Right forelimb (tissue), 1 donor: ENCODE measurements at places on chromosomes 7 and 10.
A peak's percentile ranks its signal among the peaks of the same experiment; 100 is the strongest.

DNA sequence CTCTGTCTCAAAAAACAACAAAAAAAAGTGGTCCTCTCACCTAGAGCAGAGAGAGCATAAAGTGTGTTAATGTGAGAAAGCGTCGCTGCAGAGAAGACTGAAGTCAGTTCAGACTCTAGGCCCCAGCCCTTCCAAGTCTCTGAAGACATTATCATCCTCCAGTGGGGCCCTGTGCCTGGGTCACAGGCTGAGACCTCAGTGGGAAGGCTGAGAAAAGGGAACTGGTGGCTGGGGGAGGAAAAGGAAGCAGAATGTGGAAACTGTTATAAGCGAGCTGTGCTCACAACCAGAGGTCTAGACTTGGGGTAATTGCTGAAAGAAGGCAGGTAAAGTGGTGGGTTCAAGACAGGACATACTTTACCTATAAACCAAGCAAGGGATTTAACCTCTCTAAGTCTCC is 4.9 kb upstream of the RRP12 start:
- DNase-seq, result no peak

DNA sequence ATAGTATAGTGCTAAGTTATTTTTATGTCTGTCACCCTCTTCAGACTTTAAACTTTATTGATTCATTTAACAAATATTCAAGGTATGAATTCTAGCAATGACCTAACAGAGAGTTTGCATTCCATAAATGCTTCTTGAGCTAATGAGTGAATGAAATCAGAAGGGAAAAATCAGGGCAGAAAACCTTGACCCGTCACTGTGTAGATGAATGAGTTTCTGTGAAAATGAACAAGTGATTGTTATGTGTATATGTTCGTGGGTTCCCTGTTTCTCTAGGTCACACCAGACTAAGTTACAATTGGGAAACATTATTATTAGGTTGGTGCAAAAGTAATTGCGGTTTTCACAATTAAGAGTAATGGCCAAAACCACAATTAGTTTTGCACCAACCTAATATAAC is 30.1 kb downstream of the APBB1IP start:
- DNase-seq, result no peak

DNA sequence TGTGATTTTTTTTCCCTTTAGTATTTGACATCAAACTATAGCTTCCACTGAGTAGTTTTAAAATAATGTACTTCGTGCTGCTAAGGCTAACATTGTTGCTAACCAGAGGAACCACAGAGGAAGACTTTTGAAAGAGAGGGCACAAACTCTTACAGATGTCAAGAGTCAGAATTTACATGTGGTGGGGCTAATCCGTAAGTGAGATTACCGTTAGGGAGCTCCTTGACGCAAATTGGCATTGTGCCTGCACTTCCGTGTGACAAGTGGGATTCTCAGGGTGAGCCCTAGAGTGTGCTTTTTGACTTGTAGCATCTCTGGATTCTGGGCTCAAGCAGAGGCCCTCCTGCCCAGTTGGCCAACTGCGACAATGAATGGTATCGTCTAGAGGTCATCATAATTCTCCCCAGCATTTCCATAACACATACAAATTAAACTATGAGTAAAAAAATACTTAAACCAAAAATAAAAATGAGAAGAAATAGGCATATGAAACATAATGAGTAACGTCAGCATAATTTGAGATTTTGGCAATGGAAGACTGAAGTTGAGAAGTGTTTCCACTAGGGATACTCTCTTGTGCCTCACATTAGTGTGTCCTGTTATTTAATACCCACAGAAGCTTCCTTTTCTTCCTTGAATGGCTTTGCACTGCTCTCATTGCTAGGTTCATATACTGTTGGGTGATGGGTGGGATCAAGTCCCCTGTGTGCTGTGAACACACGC is 164.0 kb downstream of the SDK1 start:
- DNase-seq, result no peak

DNA sequence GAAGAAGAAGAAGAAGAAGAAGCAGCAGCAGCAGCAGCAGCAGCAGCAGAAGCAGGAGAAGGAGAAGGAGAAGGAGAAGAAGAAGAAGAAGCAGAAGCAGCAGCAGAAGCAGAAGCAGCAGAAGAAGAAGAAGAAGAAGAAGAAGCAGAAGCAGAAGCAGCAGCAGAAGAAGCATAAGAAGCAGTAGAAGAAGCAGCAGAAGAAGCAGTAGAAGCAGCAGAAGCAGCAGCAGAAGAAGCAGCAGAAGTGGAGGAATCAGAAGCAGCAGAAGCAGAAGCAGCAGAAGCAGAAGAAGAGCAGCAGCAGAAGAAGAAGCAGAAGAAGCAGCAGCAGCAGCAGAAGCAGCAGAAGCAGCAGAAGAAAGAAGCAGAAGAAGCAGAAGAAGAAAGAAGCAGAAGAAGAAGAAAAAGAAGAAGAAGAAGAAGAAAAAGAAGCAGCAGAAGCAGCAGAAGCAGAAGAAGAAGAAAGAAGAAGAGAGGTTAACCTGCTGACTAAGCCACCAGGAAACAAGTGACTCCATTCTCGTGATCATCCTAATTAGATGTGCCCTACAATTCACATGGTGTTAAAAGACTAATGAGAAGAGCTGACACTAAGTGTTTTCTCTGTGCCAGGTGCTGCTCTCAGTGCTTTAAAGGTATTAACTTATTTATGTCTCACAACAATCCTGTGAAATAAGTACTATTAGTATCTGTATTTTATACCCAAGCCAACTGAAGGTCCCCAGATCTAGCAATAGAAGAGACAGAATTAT is 11.6 kb downstream of the CDNF start:
- DNase-seq, result no peak

DNA sequence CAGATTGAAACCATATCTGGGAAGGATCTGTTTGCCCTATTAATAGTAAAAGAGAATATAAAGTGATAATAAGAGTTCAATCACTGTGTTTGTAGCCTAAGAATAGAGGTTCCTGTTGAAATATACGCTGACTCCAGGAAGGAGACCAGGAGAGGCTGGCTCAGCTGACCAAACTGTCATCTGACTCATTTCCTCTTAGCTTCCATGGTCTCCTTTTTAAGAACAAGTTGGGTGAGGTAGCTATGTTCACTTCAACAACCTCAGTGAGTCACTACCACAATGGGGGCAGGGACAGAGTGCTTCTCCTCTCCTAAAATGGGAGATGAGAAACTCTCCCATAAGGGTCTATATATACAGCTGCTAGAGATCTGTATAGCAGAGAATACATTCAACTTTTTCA is 543.3 kb downstream of the CALN1 start:
- DNase-seq, result no peak

- no peak for DNase-seq
Measured at GRCh38 chr10:6511347-6511746, 68.7 kb downstream of the PRKCQ start.

GRCh38 chr10:121658111-121658510 is 59.9 kb upstream of the FGFR2 start:
- DNase-seq, result no peak

- DNase-seq, result no peak
Measured at GRCh38 chr10:1267568-1267967, 211.4 kb downstream of the WDR37 start.

GRCh38 chr7:107627002-107627401 is 33.6 kb upstream of the SLC26A4 start:
- no peak for DNase-seq

DNA sequence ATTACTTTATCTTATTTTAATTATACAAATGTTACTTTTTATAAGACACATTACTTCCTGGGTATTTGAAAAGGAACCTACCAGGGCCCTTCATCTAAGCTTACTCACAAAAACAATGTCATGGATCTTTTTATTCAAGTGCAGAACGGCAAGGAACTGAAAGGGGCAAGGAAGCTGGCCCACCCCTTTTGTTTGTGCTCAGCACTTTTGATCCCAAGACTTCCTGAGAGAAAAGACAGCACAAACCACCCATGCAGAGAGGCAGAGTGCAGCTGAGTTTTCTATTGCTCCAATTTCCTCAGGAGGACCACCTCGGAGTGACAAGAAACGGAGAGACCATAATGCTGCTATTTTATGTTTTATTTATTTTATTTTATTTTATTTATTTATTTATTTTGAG is 232.0 kb upstream of the NRP1 start:
- DNase-seq, result no peak

- no peak for DNase-seq
Measured at GRCh38 chr10:63241841-63242281, 108.7 kb downstream of the NRBF2 start.

- peak; percentile 89 for DNase-seq
Measured at GRCh38 chr7:22854158-22855048, 31.8 kb upstream of the TOMM7 start.

- DNase-seq, result no peak
Measured at GRCh38 chr10:111246814-111247452, 170.1 kb downstream of the ADRA2A start.

- no peak for DNase-seq
Measured at GRCh38 chr10:125137601-125138438, 22.5 kb downstream of the CTBP2 start.

- DNase-seq, result no peak
Measured at GRCh38 chr7:16647435-16647960, 1.5 kb downstream of the BZW2 start.

DNA sequence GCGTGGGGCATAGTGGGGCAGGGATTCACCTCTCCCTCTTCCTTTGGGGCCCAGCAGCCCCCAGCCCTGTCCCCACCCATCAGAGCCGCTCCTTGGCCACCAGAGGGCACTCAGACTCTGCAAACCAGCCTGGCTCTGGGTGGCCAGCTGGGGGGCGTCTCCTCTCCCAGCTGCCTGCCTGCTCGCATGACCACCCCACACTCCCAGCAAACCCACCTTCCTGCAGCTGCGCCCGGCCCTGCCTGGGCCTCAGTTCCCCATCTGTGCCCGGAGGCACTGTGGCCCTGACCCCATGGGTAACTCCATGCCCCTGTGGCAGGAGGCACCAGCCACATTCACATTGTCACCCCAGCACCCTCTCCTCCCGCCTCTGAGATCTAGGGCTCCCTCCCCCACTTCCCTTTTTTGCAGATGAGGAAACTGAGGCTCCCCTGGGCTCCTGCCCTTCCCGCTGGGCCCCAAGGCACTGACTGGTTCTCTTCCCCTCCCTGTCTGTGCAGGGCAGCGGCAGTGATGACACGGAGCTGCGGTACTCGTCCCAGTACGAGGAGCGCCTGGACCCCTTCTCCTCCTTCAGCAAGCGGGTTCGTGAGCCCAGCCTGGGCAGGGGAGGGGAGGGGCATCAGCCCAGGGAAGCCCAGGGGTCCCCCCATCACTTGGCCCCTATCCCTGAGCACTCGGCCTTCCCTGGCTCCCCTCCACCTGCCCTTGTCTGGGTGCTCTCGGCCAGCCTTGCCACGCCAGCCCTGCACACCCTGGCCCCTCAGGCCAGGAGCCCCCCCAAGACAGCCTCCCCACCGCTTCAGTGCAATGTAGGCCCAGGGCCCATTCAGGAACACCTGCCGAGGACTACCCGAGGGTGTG is 6.9 kb upstream of the SH2B2 start:
- DNase-seq, result peak; percentile 83

GRCh38 chr7:157004521-157005455 is 5.7 kb downstream of the MNX1 start:
- DNase-seq, result peak; percentile 29

DNA sequence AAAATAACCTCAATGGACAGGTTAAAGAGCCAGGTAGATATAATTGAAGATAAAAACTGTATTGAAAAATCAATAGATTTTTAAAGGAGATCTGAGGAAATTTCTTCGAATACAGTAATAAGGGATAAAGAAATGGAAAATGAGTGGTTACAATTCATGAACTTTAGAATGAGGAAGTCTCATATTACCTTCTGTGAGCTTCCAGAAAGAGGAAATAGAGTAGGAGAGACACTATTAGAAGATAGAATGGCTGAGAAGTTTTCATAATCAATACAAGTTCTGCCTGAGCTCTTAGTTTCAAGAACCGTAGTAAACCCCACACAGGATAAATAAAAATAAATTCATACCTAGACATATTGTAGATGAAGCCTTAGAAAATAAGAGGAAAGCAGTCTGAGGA is 11.5 kb downstream of the SDK1 start:
- no peak for DNase-seq

GRCh38 chr7:156823435-156823834 is 69.5 kb downstream of the LMBR1 start:
- DNase-seq, result no peak

GRCh38 chr10:44992070-44992731 is 8.5 kb upstream of the ZNF22 start:
- DNase-seq, result peak; percentile 43

GRCh38 chr7:108711611-108712010 is 141.9 kb downstream of the DNAJB9 start:
- no peak for DNase-seq

- DNase-seq, result peak; percentile 70
Measured at GRCh38 chr10:112952282-112953173, 2.5 kb downstream of the TCF7L2 start.

DNA sequence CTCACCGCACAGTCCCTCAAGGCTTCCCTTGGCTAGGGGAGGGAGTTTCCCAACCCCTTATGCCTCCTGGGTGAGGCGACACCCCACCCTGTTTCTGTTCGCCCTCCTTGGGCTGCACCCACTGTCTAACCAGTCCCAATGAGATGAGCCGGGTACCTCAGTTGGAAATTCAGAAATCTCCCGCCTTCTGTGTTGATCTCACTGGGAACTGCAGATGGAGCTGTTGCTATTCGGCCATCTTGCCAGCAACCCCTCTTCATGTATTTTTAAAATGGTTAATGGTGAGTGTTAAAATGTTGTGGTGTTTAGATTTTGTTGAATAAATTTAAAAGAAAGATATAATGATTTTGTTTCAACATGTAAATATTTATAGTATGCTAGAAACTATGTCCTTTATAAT is 22.0 kb downstream of the UMAD1 start:
- no peak for DNase-seq

GRCh38 chr10:35937546-35937945 is 295.4 kb upstream of the FZD8 start:
- peak; percentile 63 for DNase-seq

DNA sequence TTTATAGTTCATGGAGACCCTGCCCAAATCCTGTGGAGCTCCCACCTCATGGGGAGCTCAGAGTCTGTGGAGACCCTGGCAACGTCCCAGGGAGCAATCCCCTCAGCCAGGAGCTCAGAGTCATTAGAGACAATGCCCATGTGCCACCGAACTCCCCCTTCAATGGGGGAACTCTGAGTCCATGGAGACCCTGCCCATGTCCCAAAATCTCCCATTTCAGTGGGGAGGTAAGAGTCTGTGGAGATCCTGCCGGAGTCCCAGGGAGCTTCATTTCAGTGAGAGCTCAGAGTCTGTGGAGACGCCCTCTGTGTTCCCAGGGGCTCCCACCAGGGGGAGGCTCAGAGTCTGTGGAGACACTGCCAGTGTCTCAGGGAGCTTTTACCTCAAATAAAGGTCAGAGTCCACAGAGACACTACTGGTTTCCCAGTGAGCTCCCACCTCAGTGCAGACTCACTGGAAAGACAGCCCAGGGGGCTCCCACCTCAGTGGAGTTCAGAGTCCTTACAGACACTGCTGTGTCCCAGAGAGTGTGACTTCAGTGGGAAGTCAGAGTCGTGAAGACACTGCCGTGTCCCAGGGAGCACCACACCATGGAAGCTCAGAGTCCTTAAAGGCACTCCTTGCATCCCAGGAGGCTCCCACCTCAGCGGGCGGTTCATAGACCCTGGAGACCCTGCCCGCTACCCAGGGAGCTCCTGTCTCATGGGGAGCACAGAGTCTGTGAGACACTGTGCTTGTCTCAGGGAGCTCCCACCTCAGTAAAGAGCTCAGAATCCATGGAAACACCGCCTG is 5.0 kb downstream of the MYO1G start:
- no peak for DNase-seq
